ENCODE measurements at places on chromosomes 4 and X.

- no peak for DNase-seq
Observed at GRCh38 chr4:99165978-99166377, 21.9 kb upstream of the ADH4 start.

DNA sequence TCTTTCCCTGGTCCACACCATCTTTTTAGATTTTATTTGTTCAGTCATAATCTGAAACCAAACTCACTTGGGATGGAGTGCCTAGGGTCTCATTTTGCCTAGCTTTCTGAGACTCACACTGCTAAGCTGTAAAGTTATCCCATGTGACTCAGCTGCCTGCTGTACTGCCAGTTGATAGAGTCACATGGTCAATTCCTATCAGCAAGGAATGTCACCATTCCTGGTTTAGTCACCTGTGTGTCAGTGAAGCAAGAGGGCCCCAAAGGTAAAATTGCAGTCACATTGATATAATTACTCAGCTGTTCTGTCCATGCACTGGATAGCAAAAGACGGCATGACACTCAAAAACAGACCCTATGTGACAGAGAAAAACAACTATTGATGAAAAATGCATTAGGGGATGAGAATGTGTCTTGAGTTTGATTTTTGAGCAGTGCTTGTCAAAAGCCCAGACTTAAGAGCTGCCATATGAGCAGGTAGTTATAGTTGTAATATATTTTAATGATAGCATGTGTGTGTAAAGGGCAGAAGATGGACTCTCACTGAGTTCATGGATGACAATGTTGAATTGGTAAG lies 413.2 kb downstream of the PPARGC1A start:
- DNase-seq: no peak

DNA sequence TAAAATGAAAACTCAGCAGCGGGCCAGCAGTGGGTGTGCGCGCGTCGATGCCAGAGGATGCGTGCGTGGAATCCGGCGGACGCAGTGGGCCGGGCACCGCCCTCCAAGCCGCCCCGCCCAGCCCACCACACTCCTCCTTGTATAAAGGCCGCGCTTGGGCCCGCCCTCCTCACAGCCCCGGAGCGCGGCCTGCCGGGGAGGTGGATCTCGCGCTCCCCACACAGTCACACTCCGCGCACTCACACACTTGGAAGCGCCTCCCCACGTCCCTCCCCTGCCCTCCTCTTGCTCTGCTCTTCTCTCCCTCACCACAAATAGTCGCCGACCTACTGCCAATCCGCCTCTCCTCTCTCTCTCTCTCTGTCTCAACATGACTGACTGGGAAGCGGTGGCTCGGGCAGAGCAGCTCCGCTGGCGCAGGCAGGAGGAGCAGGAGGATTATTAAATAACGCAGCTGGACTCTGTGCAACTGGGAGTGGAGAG lies at the start of gene CCSER1:
Gene CCSER1, plus strand, starts transcription at position 172 of the 483 bp plus-strand sequence.
- peak; percentile 29 for DNase-seq

- no peak for DNase-seq
Observed at GRCh38 chr4:6491235-6491634, 18.8 kb upstream of the PPP2R2C start.

DNA sequence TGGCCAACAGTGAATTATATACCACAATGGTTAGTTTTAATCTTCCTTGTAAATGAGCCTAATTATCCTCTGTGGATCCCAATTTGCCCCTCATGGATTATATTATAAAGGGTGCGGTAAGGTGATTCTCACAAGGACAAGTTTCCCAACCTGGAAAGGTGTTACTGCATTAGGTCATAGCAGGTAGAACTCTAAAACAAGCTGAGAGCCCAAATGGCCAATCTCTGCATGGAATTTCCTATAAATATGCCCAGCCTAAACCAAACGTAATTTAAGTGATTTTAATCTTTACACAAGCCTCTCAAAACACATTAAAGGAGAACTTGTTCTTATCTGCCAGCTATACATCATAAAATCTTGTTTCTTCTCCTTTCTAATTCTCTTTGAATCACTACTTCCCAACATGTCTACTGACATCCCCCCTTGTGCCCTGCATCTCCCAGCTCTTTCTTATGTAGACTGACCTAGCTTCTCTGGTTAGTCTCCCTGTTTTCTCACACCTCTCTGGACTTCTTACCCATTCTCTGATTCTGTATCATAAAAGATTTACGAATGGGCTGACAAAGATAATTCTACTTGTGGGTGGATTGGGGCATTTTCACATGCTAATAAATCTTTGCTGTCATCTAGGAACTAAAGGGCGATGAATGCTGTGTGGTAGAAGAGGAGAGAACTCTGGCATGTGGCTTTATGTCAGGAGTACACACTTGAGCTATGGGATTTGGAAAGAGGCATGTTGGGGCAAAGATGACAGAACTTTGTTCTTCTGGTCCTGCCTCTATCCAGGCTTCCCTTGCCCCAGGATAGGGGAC lies 94.3 kb upstream of the PGRMC2 start:
- DNase-seq: no peak

- no peak for DNase-seq
Observed at GRCh38 chr4:15515106-15515505, 45.4 kb downstream of the CC2D2A start.

- no peak for DNase-seq
Observed at GRCh38 chr4:77154065-77154464, 2.9 kb upstream of the CCNG2 start.

Data from activated T-cell treated with anti-CD3 and anti-CD28 coated beads, Interleukin-2, amount 50 U/mL, for 1 hour (primary cell).